ENCODE measurements at places on chromosomes 7 and 10.

- no peak for DNase-seq
- H3K27ac ChIP-seq, result no peak overlapping the region
- peaks cover 13% of the 10 kb centered on the region for H3K36me3 ChIP-seq
- H3K4me3 ChIP-seq, result no peak overlapping the region
- H3K27me3 ChIP-seq, result no peaks in the 10 kb centered on the region
Measured at GRCh38 chr7:123417580-123417979, 116.8 kb downstream of the IQUB start.

DNA sequence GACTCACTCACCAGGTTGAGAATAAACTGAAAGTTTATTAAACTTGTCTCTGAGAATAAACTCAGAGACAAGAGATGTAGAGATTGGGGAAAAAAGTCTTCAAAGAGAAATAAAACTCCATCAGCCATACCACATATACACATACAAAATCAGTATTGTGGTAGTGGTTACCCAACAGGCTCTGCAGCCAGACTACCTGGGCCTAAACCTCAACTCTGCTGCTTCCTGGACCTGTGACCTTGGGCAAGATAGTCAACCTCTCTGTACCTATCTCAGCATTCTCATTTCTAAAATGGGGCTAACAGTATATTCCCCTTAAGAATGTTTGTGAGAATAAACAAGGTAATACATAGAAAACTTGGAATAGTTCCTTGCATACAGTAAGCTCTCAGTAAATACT is 15.3 kb downstream of the TPK1 start:
- H3K27ac ChIP-seq, result no peak overlapping the region
- H3K4me3 ChIP-seq, result no peak overlapping the region

DNA sequence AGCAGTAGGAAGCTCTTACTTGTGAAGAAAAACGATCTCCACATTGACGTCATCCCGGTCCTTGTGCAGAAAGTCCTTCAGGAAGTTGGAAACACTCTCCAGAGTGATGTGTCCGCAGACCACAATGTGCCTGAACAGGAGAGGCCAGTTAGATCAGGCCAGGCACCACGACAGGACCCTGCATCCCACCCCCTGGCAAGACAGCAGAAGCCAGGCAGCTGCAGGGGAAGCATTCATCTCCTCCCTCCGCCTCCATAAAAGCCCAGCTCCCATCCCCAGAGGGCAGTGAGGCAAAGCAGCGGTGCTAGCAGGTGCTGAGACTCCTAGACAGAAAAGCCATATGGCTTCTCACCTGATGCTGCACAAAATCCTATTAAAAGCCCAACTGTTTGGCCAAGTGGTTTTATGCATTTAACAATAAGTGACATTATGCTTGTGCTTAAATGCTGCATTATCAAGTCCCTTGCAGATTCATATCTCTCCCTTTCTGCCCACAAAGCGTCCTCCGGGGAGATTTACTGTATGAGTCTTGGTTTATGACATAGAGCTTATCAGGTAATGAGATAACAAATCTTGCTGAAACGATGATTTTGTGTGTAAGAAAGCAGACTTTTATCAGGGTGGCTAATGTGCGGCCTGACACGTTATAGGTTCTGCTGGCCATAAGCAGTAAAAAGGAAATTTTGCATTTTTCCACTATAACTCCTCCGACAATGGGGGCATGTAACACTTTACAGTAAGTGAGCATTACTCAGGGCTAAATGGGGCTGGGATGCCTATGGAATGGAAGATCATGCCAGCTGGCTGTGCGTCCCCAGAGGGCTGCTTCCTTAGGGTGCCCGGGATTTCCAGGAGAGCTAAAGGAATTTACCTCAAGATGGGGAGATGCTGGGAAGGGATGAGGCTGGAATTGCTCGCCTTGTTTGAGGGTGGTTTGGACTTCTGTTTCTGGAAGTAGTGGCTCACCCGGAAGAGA is 546.9 kb downstream of the KCNMA1 start:
- H3K27ac ChIP-seq, result no peak overlapping the region
- H3K36me3 ChIP-seq, result no peaks in the 10 kb centered on the region
- H3K4me1 ChIP-seq, result no peaks in the 10 kb centered on the region
- no peak overlapping the region for H3K4me3 ChIP-seq
- H3K27me3 ChIP-seq, result no peaks in the 10 kb centered on the region

DNA sequence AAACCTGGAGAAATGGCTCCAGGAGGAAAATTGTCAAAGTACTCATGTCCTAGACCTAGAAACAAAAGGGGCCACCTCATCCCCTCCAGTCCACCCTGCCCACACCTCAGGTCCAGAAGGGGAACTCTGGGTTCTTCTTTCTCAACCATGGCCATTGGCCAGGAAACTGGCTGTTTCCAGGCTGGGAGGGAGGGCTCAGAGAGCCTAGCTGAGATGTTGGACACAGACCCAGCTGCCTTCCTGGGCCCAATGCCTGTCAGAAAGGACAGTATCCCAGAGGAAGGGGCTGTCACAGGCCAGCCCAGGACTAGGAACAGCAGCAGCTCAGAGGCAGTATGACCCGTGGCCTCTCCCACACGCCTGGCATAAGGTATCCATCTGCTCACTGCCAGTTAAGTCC is 9.6 kb downstream of the GRID1 start:
- no peak overlapping the region for H3K4me3 ChIP-seq
- no peaks in the 10 kb centered on the region for H3K4me1 ChIP-seq
- no peak for DNase-seq
- no peaks in the 10 kb centered on the region for H3K36me3 ChIP-seq
- H3K27ac ChIP-seq, result no peak overlapping the region
